ENCODE measurements at places on chromosomes 16 and 17. TPM values are rescaled to one million over a fixed set of nuclear protein-coding genes. Genes with fewer than 3 reads are reported as not detected.

DNA sequence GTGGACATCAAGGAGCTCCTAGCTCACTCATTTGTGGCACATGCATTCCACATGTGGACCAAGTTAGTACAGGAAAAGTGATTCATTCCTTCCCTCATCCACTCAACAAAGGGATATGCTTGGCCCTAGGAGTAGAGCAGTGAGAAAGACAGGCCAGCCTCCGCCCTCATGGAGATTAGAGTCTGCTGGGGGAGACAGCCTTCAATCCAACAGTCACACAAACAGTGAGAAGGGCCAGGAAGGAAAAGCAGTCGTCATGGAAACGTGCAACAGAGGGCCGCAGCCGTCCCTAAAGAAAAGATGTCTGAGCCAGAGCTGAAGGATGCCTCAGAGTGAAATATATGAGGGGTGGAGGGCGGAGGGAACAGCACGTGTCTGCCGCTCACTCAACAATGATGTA, 109.9 kb downstream of the VPS53 start:
- no peak for DNase-seq

Gene ATP2A1
- total RNA-seq, result 5.3 TPM

DNA sequence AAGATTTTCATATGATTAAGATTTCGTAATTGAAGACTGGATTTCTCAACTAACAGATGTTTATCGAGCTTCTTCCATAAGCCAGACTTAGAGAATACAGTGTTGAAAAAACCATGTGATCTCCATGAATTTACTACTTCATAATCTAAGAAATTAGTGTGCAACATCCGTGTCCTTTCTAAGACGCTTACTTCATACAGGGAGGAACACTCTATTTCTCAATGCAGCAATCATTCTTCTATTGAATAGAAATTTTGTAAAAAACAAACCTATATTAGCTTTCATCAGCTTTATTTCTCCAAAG, 946.3 kb downstream of the KCNJ2 start:
- no peak for DNase-seq

GRCh38 chr16:72901000-72901627, 146.8 kb downstream of the ZFHX3 start:
- DNase-seq, result no peak

Gene CRHR1
- total RNA-seq, result not detected

- no peak for DNase-seq
Measured at GRCh38 chr16:16817196-16817595, 438.3 kb downstream of the NPIPA7 start.

- DNase-seq, result no peak
Measured at GRCh38 chr17:29561554-29562517, 5.0 kb downstream of the ABHD15 start.

- no peak for DNase-seq
Measured at GRCh38 chr17:40791111-40791510, 8.6 kb downstream of the KRT28 start.

Gene PIGS
- 34.8 TPM for total RNA-seq

- peak; percentile 32 for DNase-seq
Measured at GRCh38 chr17:62703261-62703775, 75.8 kb downstream of the MRC2 start.

All from activated naive CD4-positive, alpha-beta T cell treated with anti-CD3 and anti-CD28 coated beads for 36 hours (primary cell).